ENCODE measurements at places on chromosomes 2 and 18.

DNA sequence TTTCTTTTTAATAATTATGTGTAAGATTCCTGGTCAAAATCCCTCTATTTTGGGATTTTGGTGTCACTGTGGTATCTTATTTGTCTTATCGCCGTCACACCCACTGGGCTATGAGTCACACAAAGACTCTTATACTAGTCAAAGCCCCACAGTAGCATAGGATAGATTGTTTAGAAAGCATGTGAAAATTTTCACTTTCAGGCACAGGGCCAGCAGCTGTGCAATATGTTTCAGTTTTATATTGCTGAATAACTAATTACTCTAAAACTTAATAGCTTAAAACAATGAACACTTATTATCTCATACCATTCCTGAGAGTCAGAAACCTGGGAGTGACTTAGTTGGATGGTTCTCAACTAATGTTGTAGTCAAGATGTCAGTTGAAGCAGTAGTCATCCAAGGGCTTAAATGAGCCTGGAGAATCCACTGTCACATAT lies 24.0 kb downstream of the CFAP210 start:
- no peak for DNase-seq

- no peak for DNase-seq
These were observed 91.4 kb upstream of the ASAP2 start for GRCh38 chr2:9115229-9115628.

- DNase-seq, result no peak
These were observed 106.9 kb upstream of the HDAC4 start for GRCh38 chr2:239507576-239508258.

GRCh38 chr2:187054501-187055319 lies 205.7 kb upstream of the ZSWIM2 start:
- DNase-seq, result peak; percentile 9

- DNase-seq, result no peak
These were observed 84.6 kb downstream of the TMEM163 start for GRCh38 chr2:134634054-134634753.

DNA sequence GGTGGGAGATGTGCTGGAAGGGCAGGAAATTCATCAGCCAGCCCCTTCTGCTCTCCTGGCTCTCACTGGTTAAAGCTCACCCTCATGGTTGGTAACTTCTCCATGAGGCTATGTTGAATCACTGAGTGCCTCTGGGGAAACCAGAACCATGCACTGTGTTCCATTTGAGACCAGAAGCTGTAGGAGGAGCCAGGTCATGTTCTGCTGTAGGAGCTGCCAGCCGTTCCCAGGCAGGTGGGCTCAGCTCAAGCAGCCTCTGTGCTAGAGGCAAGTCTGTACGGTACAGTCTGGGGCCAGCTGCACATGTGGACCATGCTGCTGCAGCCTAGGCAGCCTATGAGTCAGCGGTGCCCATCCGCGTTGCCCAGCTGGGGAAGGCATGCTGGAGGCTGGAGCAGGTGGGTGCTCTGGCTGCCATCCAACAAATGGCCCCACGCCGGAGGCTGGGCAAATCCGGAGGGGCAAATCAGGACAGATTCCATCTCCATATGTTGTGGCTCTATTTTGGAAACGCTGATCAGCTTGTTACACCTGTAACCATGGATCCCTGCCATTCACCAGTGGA lies 22.0 kb upstream of the KCNF1 start:
- no peak for DNase-seq

DNA sequence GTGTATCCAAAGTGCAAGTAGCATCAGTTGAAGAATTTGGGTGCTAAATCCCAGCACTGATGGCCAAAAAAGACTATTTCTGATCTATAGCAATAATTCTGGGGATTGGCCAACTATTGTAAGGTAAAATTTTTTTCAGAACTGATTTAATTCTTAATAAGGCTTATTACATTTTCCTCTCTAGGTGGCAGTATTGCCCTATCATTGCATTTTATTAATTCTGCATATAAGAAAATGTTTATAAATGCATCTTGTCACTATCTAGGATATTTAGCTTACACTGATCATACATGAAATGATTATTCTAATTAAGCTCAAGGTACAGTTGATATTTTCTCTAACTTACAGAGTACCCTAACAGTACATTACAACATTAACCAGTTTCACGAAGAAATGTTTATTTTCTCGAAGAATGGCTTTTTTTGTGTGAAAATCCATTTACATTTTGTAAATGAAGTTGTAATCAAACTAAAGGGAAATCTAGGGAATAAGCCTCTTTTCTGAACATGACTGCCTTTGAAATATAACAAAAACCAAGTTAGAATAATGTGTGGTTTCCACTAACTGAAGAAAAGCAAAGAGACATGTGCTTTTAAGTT lies 11.0 kb downstream of the TTN start:
- DNase-seq, result no peak

DNA sequence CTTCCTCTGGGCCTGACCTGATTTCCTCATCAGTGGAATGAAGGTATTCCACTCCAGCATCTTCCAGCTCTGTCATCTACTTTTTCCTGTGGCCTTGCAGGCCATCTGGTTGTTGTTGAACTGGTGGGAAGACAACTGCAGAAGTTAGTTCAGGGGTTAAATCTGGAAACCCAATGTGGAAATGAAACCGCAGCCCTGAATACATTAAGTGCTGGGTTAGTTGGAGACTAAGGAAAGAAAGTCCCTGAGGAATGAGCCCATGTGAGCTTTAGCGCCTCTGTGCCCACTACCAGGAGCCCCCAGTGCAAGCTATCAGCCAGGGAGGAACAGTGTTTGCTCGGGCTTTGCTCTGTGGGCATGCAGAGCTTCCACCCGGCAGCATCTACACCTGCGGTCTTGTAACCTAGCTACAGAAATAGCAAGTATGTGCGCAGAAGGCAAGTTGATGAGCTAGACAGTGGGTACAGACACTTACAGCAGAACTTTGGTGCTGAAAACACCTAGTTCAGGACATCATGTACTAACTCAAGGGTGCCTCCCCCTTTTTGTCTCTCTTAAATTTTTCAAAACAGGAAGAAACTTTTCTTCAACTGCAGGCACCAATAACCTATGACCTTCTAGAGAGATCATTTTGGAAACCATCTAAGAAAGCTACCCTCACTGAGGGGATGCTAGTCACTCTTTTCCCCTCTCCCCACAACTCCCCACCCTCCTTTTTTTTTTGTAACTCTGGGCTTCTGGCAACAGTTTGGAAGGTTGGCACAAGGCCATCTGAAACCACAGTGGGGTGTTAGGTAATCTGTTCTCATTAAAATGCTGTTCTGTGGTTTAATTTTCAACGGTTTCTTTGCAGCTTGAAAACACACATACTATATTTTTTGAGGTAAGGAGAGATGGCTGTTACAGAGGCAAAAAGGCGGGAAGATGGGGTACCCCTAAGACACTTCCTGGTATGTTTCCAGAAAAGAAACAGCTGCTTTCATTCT lies 18.3 kb upstream of the CXCR4 start:
- DNase-seq, result no peak

DNA sequence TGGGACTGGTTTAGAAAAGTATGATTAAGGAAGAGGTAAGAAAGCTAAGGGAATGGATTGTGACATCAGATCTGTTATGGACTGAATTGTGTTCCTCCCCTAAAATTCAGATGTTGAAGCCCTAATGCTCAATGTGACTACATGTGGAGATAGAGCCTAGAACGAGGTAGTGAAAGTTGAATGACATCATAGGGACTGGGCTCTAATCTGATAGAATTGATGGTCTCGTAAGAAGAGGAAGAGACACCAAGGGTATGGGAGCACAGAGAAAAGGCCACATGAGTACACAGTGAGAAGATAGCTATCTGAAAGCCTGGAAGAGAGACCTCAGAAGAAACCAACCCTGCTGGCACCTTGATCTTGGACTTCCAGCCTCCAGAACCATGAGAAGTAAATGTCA lies 178.3 kb downstream of the TRIB2 start:
- DNase-seq, result no peak

- DNase-seq, result peak; percentile 41
These were observed 4.3 kb upstream of the TRPM8 start for GRCh38 chr2:233912691-233913423.

- DNase-seq, result no peak
These were observed 2.0 kb downstream of the EIF2AK2 start for GRCh38 chr2:37154785-37155184.

DNA sequence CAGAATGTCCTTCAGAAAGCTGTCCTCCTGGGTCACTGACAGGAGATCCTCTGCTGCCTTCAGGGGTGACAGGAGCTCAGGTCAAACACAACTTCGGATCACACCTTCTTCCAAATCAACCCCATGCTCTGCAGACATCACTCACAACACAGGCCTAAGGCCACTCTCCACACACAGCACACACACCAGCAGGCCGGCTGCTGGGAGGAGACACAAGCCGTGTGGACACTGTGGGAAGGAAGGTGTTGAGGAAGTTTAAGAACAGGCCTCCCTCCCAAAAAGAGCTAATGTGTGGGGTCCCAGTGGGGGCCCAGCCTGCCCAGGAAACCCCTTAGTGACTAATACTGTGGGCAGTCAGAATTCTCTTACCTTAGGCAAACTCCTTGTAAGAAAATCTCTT lies 290.3 kb upstream of the ID2 start:
- DNase-seq, result no peak

- no peak for DNase-seq
These were observed 293.9 kb downstream of the KIAA1328 start for GRCh38 chr18:37122877-37123276.

- DNase-seq, result no peak
These were observed 256.9 kb downstream of the CDH19 start for GRCh38 chr18:66346833-66347588.

DNA sequence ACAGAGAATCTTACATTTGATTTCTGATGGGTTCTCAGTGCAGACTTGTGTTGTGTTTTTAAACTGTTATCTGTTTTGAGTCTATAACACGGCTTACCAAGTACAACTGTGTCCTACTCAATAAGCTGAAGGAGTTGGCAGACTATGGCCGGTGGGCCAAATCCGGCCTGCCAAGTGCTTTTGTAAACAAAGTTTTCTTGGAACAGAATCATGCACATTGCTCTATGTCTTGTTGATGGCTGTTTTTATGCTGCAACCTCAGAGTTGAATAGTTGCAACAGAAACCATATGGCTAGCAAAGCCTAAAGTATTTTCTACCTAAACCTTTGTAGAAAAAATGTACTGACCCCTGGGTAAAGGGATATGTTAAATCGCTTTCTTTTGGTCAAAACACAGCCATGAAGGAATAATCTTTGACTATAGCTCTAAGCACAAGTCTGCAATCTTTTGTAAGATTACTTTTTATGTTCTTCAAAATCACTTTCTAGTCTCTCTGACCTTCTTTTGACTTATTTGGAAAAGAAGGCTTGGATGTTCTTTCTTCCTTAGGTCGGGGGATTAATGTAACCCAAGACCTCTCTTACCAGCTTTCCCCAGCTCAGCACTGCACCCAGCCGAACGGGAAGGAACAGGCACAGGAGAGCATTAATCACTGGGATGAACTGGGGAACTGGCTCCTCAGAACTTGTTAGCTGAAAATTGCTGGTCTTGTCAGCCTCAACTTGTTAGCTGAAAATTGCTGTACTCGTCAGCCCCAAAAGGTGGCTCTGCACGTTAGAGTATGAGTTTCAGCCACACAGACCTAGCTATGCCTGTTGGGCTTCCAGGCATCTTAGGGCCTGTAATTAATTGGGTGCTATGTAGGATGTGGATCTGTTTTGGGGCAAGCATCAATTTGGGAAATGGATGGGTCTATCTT lies 75.4 kb downstream of the CD8B2 start:
- no peak for DNase-seq

DNA sequence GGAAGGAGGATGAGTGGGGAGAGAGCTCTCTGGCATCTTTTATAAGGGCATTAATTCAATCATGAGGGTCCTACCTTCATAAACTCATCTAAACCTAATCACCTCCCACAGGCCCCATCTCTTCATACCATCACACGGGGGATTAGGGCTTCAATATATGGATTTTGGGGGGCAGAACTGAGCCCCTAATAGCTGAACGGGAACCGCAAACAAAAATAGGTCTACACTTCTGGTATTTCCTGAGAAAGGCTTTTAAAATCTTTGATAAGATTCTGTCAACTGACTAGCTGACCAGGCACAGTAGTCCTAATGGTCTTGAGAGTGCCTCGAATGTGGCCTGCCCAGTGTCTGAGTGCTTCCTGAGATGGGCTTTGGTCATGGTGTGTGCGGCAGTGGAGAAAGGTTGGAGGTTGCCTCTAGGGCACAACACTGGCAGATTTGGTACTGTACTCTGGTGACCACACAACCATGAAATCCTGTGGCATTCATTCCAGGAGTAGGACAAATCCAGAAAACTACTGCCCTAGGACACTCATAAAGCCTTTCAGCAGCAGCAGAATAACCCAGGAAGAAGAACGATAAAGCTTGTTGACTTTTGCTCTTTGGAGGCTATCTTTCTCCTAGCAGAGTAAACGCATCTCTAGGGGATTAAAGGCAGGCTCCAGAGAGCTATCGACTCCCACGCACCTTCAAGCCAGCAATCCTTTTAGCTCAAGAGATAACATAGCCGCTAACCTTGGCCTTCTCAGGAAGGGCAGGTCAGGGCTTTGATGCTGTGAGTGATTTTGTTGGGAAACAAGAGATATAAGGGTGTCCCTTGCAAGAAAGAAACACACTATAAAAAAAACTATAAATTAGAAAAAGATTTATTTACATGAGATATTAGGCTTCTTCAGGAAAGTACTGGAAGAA lies 12.3 kb upstream of the APOB start:
- no peak for DNase-seq

- DNase-seq, result no peak
These were observed 11.5 kb downstream of the PPP1R7 start for GRCh38 chr2:241161646-241162281.

DNA sequence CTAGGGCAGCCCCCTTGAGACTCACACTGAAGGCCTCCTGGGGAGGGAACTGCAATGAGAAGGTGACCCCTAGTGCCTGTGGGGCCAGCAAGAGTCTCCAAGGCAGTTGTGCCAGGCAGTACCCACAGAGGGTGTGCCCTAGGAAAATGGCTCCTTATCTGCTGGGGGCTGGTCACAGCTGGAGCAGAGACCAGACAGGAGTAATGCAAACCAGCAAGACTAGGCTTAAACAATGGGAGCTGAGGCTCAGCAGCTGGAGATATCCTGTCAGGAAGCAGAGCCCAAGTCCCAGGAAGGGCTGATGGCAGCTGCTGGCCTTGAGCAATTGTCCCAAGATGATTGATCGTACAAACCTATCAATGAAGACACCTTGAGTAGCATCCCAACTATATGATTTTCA lies 26.8 kb upstream of the E2F6 start:
- no peak for DNase-seq

DNA sequence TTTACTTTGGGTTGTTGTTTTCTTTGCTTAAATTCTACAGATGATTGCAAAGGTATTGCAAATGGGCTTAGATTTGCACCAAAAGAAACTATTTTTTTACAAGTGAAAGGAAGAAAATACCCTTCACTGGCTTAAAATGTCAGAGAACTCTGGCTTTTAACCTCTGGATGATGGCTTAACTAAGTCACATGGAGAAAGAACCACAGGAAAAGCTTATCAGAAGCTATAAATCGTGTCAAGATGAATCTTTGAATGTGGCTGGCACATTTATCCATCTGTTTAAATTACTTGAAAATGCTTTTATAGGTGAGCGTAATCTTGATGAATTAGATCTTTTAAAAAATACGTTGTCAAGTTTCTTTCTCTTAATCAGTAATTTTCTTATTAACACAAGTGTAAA lies 32.0 kb upstream of the CCDC178 start:
- DNase-seq, result no peak

GRCh38 chr18:49359732-49360444 lies 100.6 kb downstream of the DYM start:
- DNase-seq, result no peak
